ENCODE measurements at places on chromosomes 7 and 10. TPM values are rescaled to one million over a fixed set of nuclear protein-coding genes. Genes with fewer than 3 reads are reported as not detected.

Gene C7orf33
- total RNA-seq, result not detected

Gene CSTF2T
- 12.6 TPM for total RNA-seq

Gene ADAMTS14
- 0.14 TPM for total RNA-seq

Gene MMP21
- not detected for total RNA-seq

Gene IGFBP3
- total RNA-seq, result 26.1 TPM

Gene RBM33
- total RNA-seq, result 16.7 TPM

Gene NPC1L1
- total RNA-seq, result under 0.01 TPM

Gene ERLIN1
- 89.9 TPM for total RNA-seq

Gene DNAH11
- 7.3 TPM for total RNA-seq

Gene GPR146
- total RNA-seq, result 1.2 TPM

Gene CNNM1
- total RNA-seq, result under 0.01 TPM

Gene PAPSS2
- 5.1 TPM for total RNA-seq

Gene MTERF1
- 9.9 TPM for total RNA-seq

Gene MGMT
- 15.8 TPM for total RNA-seq

Gene ECHDC3
- total RNA-seq, result 10.3 TPM

Gene ACBD5
- total RNA-seq, result 28.7 TPM

Gene SPDYE2B
- total RNA-seq, result not detected

Gene PNLIP
- not detected for total RNA-seq

Gene ADAM22
- 0.07 TPM for total RNA-seq

Gene TMEM213
- not detected for total RNA-seq

Gene CTAGE15
- total RNA-seq, result 1.0 TPM

Gene TCF7L2
- total RNA-seq, result 3.1 TPM

Gene UBE2D1
- 19.0 TPM for total RNA-seq

Gene IDI2
- total RNA-seq, result not detected

Gene SPDYE9
- total RNA-seq, result not detected

Gene PLAC9
- total RNA-seq, result not detected

Gene ZNF107
- 0.34 TPM for total RNA-seq

Gene TLX1
- total RNA-seq, result not detected

Gene GPR37
- 2.9 TPM for total RNA-seq

Gene RPP38
- 22.9 TPM for total RNA-seq

Gene MMD2
- total RNA-seq, result not detected

Gene GNAT3
- total RNA-seq, result not detected

Gene PTPRE
- 30.3 TPM for total RNA-seq

Gene RNF32
- 1.1 TPM for total RNA-seq

Gene ITIH5
- total RNA-seq, result 0.07 TPM

Gene CAMK2B
- total RNA-seq, result not detected

Gene SUV39H2
- total RNA-seq, result 8.2 TPM

Gene CLRN3
- total RNA-seq, result not detected

Gene IL6
- total RNA-seq, result 3.1 TPM

Gene TFAM
- total RNA-seq, result 44.1 TPM

Gene ZNF727
- 0.64 TPM for total RNA-seq

Gene BTBD16
- 0.07 TPM for total RNA-seq

Gene HSPA12A
- total RNA-seq, result 9.1 TPM
